Activated naive CD8-positive, alpha-beta T cell treated with anti-CD3 and anti-CD28 coated beads, Interleukin-2, amount 50 U/mL, for 24 hours (primary cell): ENCODE measurements at places on chromosomes 2 and 18.
A peak's percentile ranks its signal among the peaks of the same experiment; 100 is the strongest.

DNA sequence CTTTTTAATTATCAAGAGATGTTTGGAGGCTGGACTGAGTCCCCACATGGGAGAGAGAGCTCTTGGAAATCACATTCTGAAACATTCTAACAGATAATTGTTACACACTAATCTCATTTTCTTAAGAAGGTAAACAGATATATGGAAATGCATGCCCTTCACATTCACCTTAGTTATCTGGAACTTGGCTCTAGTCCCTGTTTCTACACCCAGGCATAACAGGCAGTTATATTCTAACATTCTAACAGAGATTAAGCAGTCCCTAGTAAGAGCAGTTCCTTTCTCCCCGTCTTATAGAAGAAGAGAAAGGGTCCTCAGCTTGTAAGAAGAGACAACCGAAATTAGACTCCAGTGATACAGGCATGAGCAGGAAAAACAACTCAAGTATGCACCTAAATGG lies 385.4 kb downstream of the SOX11 start:
- no peak for DNase-seq

DNA sequence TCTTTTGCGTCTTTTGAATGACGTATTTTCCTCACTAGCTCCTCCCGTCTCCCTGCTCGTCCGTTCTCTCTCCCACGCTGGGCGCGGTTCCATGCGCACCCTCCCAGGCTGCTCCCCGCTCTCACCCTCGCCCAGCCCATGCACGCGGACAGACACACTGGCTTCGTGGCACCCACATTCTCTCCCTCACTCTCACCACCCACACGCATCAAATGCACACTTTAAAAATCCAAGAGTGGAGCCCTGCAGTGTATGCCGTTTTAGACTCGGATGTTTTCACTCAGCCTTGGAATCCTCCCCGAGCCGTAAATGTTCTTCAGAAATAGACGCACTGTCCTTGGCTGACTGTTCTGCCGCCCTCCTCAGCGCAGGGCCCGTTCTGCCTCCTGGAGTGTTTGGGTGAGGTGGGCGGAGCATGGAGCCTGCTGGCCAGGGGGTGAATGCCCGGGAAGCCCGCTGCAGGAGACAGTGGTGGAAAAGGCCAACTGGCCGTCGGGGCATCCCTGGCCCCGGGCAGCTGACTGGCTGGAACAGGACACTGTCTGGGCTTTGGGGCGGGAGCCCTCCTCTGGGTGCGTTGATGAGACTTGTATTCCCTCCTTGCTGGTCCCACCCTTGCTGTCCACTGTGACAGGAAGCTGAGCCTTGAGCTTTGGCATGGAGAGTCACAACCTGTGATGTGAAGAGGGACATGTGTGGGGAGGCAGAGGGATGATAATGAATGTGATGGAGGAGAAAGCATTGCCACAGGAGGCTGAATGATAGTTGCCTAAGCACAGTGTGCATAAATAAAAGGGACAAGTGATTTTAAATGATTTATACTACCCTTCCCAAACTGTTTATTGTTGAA lies 35.4 kb upstream of the LYPD6B start:
- DNase-seq = no peak

DNA sequence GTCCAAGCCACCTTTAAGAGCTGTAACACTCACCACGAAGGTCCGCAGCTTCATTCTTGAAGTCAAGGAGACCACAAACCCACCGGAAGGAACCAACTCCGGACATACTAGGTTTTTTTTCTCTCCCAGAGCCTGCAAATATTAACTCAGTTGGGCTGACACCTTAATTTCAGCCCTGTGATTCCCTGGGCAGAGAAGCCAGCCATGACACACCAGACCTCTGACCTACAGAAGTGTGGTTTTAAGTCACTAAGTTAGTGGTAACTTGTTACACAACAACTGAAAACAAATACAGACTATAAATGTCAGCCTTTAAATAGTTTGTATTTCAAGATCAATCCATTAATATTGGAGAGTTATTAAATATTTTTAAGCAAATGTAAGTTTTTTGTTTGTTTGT lies 855.1 kb downstream of the TMEM182 start:
- DNase-seq = no peak

GRCh38 chr2:98649135-98649991 lies 41.0 kb downstream of the UNC50 start:
- peak; percentile 82 for DNase-seq

DNA sequence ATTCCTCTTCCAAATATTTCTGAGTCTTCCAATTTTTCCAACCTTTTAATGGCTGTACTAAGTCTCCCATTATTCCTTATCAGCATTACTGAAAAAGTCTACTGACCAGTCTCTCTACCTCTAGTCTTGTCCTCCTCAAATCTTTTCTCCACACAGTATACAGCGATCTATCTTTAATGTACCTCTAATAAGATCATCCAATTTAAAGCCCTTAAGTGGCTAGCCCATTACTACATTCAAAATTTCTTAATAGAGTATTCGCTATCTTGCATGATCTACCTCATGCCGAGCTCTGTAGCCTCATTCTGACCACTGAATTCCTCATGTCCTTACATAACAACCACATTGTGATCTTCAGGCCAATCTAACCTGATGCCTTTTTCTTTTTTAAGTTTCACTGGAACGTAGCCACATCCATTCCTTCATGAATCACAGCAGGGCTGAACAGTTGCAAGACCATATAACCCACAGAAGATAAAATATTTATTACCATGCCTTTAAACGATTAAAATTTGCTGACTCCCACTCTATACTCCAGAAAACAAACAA lies 57.9 kb downstream of the SLC66A3 start:
- no peak for DNase-seq
